ENCODE measurements at places on chromosomes 7 and 10.

DNA sequence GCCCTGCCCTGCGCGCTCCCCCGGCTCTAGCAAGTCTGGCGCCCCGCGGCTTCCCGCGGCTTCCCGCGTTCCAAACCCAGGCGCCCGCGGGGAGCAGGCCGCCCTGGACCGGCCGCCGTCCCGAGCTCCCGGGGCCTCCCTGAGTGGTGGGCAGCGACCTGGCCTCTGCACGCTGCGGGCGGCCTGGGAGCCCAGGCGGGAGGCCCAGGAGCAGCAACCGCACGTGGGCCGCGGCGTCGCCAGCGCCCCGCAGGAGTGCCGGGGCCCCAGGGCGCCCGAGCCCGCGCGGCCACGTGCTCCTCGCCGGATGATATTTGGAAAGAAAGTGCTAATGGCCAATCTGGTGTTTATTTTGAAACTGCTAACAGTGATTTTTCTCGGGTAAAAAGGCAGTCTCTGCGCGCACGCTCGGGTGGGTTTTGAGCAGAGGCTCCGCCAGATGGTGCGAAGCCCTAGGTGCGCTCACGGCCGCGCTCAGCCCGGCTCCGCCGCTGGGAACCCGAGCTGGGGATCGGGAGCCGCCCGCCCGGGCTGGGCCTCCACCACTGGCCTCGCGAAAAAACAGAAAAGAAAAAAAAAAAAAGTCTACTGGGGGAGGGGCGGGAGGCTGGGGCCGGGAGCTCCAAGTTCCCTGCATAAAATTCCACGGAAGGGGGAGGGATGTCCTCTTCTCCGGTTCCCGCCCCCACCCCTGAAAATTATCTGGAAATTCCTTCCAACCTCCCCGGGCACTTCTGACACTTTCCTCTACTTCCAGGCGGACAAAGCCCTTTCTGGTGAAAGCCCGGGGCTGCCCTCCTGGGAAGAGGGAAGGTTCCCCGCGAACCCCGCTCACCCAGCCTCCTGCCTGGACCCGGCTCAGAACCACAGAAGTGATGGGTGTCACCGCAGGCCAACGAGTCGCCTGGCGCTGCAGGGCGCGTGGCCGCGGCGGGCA, 4.3 kb downstream of the EBF3 start:
- no peak for DNase-seq

DNA sequence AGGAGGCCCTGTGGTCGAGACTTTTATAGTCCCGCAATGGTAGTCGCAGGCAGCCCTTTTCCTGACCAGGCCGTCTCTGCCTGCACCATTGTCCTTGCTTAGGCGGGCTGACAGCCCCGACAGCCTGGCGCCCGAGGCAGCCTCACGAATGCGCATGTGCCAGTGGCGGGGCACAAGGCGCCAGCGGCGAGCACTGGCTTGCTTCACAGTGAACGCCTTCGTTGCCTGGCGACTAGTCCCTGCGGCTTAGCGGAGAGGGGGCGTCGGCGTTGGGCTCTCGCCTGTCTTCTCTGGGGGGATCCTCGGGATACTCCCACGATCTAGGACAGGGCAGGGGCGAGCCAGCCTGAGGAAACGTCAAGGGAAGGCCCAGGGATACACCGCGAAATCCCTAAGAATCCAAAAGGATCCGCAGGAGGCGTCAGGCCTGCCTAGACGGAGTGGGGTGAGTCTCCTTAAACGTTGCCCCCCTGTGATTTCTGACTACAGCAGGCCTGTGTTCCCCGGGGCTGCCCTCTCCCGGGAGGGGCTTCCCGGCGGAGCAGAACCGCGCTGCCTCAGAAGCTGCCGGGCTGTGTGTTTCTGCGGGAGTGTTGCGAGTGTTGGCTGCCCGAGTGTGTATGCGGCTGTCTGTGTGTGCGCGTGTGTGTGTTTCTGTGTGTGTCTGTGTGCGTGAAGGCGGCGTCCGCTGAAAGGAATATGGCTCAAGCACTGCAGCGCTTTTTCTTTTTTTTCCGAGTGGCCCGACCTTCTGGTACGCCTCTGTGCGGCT, 20.5 kb upstream of the ZNF273 start:
- no peak for DNase-seq

GRCh38 chr10:112519133-112519761, 72.2 kb downstream of the VTI1A start:
- no peak for DNase-seq

DNA sequence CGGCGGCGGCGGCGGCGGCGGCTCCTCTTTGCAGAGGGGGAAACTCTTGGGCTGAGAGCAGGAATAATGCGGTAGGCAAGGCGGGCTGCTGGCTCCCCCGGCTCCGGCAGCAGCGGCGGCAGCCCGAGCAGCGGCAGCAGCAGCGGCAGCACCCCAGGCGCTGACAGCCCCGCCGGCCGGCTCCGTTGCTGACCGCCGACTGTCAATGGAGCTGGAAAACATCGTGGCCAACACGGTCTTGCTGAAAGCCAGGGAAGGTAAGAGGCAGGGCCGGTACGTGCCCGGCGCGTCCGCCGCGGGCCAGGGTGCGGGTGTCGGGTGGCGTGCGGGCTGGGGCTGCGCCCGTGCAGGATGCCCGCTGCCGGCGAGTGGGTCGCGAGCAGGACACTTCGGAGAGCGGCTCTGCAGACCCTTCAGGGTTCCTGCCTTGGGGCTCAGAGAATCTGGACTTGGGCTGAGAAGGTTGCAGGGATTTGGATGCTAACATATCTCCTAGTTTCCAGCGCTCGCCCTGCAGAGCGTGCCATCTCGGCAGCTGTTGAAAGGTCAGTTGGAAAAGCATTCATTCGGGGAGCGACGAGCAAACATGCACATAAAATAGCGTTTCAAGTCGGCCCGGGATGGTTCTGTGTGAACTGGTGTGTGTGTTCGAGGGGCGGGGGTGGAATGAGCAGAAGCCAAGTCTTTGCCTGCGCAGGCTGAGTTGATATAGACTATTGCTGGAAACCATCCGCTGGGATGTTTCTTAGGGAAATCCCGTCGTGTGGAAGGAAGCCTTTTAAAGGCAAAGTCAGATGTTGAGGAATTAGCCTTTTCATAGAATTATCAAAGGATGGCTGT, 562 bp downstream of the GRK5 start:
- DNase-seq = peak; percentile 56

DNA sequence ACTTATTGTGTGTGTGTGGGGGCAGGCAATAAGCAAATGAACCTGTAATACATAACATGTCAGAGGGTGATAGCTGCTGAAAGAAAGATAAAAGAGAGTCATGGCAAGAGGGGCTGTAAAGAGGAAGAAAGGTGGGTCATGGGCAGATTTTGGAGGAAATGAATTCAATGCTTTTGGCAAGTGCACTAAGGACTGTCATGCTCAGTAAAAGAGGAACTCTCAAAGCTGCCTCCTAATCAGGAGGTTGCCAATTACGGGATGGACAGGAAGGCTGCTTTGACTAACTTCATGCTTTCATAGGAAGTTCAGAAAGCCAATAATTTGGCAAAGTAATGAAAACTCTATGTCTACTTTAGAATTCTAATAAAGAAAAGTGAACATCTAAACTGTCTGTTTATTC, 401.2 kb downstream of the SH2D4B start:
- no peak for DNase-seq

Measured in NK-92 treated with Interleukin-12 subunit alpha and Interleukin-12 subunit beta, amount 100 ng/mL, for 24 hours (cell line).